T1000 (cell line): ENCODE measurements at places on chromosomes 5 and 9.

GRCh38 chr5:56677690-56678305 lies 137.6 kb upstream of the MAP3K1 start:
- no peak for DNase-seq

DNA sequence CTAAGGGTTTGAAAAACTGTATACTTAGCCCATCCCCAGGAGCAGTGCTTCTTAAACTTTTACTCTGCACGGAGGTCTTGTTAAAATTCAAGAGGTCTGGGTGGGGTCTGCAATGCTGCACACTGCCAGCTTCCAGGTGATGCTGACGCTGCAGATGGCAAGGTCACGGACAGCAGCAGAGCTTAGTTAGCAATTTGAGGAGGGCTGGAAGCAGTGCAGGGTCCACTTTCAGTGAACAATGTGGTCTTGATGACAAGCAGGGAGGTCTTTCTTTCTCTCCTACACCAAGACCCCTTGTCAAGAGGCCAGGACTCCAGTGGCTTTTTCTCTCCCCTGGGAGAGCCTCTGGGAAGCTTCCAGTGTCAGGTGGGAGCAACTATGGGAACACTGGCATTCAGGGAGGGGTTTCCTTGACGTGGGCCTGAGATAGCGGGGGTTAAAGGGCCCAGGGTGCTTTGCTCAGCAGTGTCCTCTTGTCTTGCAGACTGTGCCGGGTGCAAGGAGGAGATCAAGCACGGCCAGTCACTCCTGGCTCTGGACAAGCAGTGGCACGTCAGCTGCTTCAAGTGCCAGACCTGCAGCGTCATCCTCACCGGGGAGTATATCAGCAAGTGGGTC lies 65.0 kb upstream of the AFAP1L1 start:
- no peak for DNase-seq

DNA sequence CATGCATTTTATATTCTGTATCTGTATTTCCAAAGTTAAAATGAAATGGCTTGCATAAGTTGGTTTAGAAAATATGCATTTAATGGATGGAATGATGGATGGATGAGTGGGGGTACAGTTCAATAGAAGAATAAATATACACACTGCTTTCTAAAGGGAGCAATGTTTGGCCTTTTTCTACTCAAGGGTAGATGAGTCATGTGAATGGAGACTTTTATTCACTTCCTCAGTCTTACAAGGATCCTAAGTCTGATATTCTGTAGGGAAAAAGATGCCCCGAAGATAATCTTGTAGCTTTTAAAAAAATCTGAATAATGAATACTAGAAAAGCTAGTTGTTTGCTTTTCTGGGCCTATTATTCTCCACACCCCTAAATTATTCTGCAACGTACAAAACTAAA lies 2112.1 kb downstream of the MAT2B start:
- DNase-seq, result no peak

DNA sequence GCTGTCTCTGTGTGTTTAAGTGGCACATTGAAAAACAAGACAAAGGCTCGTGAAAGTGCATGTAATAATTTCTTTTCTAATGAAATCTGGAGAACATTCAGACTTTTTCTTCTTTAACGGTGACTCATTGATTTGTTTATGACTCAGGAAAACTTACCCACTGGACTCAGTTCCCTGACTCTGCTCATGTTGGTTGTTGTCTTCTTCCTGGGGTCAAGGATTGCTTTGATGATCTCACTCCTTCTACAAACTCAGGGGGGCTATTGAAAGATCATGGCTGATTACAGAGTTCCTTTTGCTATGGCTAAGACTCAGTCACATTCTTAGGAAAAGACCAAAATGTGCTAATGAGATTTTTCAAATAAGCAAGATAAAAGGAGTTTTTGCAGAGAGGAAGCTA lies 141.1 kb upstream of the DAP start:
- DNase-seq, result no peak

DNA sequence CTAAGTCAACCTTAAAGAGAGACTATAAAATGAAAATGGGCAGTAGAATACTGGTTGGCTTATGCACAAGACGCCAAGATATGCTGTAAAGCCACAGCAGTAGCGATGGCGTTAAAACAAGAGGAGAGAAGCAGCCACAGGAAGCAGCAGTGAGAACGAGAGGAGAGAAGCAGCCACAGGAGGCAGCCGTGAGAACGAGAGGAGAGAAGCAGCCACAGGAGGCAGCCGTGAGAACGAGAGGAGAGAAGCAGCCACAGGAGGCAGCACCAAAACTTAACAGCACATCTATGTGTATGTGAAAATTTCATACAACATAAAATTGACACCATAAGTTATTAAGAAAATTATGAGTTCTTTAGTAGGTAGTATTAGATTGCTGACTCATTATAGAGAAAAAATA lies 2318.6 kb upstream of the ACO1 start:
- no peak for DNase-seq

DNA sequence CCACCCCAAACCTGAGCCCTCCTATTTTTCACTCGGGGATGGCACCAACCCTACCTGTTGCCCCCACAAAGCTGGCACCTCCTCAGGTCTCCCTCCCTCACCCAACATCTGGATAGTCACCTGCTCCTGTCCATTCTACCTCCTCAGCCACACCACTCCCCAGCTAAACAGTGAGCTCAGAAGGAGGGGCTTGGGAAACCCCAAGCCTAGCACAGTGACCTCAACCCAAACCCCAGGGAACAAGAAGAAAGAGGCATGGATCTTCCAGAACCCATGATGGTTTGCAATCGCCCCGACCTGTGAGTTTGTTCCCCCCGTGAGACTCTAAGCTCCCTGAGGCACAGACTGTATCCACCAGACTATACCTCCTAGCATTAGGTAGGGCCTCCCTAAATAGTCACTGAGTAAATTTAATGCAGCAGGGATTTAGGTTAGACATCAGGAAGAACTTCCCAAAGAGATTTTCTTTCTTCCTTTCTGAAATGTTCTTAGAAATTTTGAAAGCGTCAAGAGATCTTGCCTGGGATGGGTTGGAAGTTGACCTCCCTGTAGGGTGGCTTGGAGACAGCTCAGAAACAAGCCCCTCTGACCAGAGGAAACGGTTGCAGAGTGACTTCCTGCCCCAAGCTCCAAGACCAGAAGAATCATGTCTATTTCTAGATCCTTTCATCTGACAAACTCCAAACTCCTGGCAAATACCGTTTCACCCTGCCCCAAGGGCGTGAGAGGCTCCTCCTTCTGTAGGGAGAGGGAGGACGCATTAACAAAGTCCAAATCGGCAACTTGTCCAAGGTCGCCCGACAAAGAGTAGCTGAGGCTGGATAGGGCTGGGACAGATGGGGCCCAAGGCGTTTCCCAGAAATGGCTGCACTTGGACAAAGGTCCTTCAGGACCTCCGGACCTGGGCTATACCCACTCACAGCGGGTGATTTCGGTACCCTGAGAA lies 4.1 kb downstream of the FIBCD1 start:
- no peak for DNase-seq

DNA sequence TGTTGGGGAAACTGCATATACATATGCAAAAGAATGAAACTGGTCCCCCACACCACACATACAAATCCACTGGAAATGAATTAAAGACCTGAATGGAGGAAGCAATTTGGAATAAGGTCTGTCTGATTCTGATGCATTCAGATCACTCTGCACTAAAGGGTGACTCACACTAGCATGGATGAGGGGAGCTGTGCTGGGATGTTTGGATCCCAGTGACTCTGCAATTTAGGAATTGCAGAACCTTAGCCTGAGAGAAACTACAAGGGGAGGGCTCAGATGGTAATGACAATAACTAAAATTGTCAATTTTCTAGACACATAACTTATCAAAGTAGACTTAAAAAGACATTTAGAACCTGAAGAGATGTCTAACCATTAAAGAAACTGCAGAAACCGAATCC lies 312.0 kb downstream of the CDK5RAP2 start:
- DNase-seq, result no peak
